ENCODE measurements at places on chromosomes 6 and 20. TPM values are rescaled to one million over a fixed set of nuclear protein-coding genes. Genes with fewer than 3 reads are reported as not detected.

GRCh38 chr20:8658103-8658502 lies 410.8 kb upstream of the PLCB4 start:
- no peak for DNase-seq

GRCh38 chr6:20440296-20440695 lies 38.6 kb downstream of the E2F3 start:
- DNase-seq, result no peak

GRCh38 chr20:13430346-13431002 lies 208.3 kb downstream of the TASP1 start:
- no peak for DNase-seq

HLA-DMB gene
- total RNA-seq, result 8.5 TPM

DOK5 gene
- 17.2 TPM for total RNA-seq

E2F1 gene
- 1.1 TPM for total RNA-seq

CCN5 gene
- 85.2 TPM for total RNA-seq

PMEPA1 gene
- total RNA-seq, result 51.1 TPM

ZBTB46 gene
- total RNA-seq, result 16.7 TPM
